ENCODE measurements at places on chromosomes 5 and 9.

- no peak for DNase-seq
- peaks cover 36% of the 10 kb centered on the region for H3K4me1 ChIP-seq
- H3K27ac ChIP-seq, result no peak overlapping the region
Observed at GRCh38 chr5:32434221-32434620, 10.3 kb downstream of the ZFR start.

GRCh38 chr5:56755036-56755555 is 60.3 kb upstream of the MAP3K1 start:
- H3K4me1 ChIP-seq, result peaks cover 4% of the 10 kb centered on the region
- no peaks in the 10 kb centered on the region for H3K27me3 ChIP-seq
- no peak for DNase-seq
- no peaks in the 10 kb centered on the region for H3K36me3 ChIP-seq

- no peaks in the 10 kb centered on the region for H3K36me3 ChIP-seq
- no peaks in the 10 kb centered on the region for H3K4me1 ChIP-seq
- no peak overlapping the region for H3K27ac ChIP-seq
- no peaks in the 10 kb centered on the region for H3K27me3 ChIP-seq
- H3K4me3 ChIP-seq, result no peak overlapping the region
Observed at GRCh38 chr5:35849860-35850259, 6.8 kb upstream of the IL7R start.

- no peaks in the 10 kb centered on the region for H3K27me3 ChIP-seq
- no peak overlapping the region for H3K27ac ChIP-seq
- no peak overlapping the region for H3K4me3 ChIP-seq
- no peak for DNase-seq
- H3K36me3 ChIP-seq, result no peaks in the 10 kb centered on the region
- no peaks in the 10 kb centered on the region for H3K4me1 ChIP-seq
Observed at GRCh38 chr9:114399381-114399780, 11.6 kb upstream of the AKNA start.

DNA sequence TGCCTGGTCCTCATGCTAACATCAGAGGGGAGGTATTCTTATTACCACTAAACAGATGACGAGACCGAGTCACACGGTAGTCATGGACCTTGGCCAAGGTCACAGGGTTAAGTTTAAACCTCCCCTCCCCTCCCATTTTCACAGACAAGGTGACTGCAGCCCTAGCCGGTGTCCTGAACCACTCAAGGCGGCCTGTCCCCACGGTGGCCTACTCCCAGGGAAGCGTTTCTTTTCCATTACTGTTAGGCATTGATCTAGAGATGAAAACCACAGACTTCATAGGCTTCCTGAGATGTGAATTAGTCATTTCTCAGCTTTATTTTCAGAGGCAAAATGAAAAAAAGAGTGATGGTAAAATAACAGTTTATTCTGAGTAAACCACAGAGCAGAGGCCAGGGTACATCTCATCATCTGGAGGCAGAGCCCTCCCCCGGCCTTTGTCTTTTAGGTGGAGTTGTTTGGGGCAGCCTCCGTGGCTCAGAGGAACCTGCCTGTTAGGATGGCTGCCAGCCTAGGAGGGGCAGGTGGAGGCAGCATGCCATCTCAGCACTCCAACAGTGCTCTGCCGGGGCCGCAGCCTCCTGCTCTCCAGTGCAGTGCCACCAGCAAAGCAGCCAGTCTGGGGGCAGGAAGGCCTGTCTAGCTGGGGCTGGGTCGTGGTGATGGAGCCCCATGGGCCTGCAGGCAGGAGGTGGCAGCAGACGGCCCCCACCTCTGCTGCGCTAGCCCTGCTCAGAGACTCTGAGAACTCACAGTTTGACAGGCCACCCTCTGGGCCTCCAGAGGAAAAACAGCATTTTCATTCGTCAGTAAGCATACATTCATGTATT is 71.2 kb downstream of the RAPGEF1 start:
- H3K4me1 ChIP-seq, result peaks cover 54% of the 10 kb centered on the region
- H3K27ac ChIP-seq, result peak overlapping the region; percentile 88
- H3K27me3 ChIP-seq, result no peaks in the 10 kb centered on the region
- H3K36me3 ChIP-seq, result no peaks in the 10 kb centered on the region
- no peak for DNase-seq

GRCh38 chr5:9622971-9623421 is 7.2 kb downstream of the TAS2R1 start:
- DNase-seq, result no peak
- H3K4me1 ChIP-seq, result peaks cover 41% of the 10 kb centered on the region
- H3K27me3 ChIP-seq, result no peaks in the 10 kb centered on the region
- no peak overlapping the region for H3K4me3 ChIP-seq

GRCh38 chr5:170176916-170177315 is 55.9 kb upstream of the C5orf58 start:
- H3K4me3 ChIP-seq, result no peak overlapping the region
- no peaks in the 10 kb centered on the region for H3K27me3 ChIP-seq
- no peaks in the 10 kb centered on the region for H3K4me1 ChIP-seq
- no peak overlapping the region for H3K27ac ChIP-seq

GRCh38 chr9:119986713-119987112 is 593.3 kb downstream of the CDK5RAP2 start:
- DNase-seq, result no peak
- H3K4me1 ChIP-seq, result no peaks in the 10 kb centered on the region
- H3K4me3 ChIP-seq, result no peak overlapping the region
- no peaks in the 10 kb centered on the region for H3K27me3 ChIP-seq
- no peak overlapping the region for H3K27ac ChIP-seq
